GOT3 (cell line): ENCODE measurements at places on chromosomes 16 and 17.

DNA sequence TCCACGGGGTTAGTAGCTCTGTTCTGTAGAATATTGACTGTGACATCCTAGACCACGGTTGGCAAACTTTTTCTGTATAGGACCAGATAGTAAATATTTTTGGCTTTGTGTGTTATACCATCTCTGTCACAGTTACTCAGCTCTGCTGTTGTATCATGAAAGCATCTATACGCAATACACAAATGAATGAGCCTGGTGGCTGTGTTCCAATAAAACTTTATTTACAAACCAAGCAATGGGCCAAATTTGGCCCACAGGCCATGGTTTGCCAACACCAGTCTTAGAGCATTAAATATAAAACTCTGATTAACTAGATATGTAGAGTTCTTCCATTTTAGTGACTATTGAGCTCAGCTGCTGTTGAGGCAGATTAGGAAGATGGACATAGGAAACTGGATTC is 132.7 kb downstream of the MAP2K6 start:
- no peak for DNase-seq

DNA sequence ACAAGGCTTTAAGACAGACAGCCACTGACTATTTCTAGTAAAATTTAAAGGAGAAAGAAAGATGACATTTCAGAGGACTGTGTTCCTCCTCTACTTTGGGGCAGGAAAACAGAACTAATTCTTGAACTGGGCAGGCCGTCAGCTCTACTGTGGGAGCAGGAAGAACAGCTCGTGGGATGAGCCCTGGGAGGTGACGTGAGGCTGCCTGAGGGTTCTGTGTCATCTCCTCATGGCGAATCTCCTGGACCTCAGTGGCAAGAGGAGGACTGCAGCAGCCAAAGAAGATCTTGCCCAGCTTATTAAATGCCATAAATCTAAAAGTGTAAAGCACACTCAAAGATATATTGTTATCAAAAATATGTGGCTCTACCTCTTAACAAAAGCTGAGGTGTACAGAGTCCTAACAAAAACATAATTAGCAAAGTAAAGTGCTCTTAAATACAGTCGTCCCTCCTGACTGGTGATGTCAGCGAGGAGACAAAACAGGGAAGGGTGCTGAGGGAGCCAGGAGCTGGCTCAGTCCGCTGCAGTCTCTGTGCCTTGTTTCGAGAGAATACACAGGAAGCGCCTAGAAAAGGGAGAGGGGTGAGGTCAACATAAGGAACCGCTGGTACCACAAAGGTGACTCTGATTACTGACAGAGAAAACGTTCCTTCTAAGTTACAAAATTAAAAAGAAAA is 58.0 kb downstream of the CREBBP start:
- no peak for DNase-seq

- DNase-seq = peak; percentile 20
Observed at GRCh38 chr16:67666559-67667452, at the start of the genes C16orf86 and ENKD1. Gene C16orf86, plus strand, starts transcription at chr16:67666814. Its CDS starts 157 bp downstream, at chr16:67666971. Gene ENKD1, minus strand, starts transcription at chr16:67666750. Its CDS starts 308 bp downstream, at chr16:67666442.

GRCh38 chr17:40615068-40615840 is 32.4 kb downstream of the SMARCE1 start:
- DNase-seq = peak; percentile 9

- DNase-seq = no peak
Observed at GRCh38 chr17:9072696-9073339, 51.5 kb downstream of the NTN1 start.

- DNase-seq = no peak
Observed at GRCh38 chr16:83960521-83961249, 7.4 kb upstream of the NECAB2 start.

- DNase-seq = no peak
Observed at GRCh38 chr17:80696964-80697363, 152.3 kb downstream of the RPTOR start.

DNA sequence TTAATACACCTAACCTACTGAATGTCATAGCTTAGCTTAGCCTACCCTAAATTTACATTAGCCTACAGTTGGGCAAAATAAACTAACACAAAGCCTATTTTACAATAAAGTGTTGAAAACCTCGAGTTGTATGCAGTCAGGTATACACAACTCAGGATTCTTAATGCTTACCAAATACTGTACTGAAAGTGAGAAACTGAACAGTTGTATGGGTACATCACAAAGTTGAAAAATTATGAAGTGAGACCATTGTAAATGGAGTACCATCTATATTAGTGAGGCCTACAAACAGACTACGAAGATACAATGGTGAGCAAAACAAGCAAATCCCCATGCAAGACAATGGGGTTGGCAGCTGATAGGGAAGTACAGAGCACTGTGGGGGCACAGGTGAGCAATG is 79.7 kb downstream of the VAT1L start:
- no peak for DNase-seq

DNA sequence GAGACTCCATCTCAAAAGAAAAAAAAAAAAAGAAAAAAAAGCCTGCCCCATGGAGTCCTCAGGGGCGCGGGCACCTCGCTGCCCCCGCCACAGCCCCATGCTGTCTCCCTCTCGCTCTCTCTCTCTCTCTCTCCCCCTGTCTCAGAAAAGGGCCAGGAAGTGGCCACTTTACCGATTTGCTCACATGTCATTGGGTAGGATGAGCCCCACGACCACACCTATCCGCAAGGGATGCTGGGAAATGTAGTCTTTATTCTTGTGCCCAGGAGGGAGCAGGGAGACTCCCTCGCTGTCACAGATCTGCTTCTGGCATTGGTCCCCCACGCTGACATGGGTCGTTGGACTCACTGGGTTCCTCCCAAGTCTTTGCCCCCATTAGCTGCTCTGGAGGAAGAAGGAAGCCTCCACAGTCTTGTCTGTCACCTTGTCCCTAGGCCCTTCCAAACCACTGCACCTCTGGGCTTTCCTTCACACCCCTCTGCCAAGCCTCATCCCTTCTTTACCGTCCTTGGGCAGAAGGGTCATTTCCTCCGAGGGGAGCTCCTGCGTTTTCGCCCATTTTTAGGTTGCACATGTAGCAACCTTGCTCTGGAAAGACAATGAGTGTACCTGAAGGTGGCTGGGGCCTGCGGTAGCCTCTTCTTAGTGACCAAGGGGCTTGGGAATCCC is 6.9 kb upstream of the GJD3 start:
- no peak for DNase-seq

- no peak for DNase-seq
Observed at GRCh38 chr16:64364416-64364815, 757.4 kb downstream of the CDH11 start.

DNA sequence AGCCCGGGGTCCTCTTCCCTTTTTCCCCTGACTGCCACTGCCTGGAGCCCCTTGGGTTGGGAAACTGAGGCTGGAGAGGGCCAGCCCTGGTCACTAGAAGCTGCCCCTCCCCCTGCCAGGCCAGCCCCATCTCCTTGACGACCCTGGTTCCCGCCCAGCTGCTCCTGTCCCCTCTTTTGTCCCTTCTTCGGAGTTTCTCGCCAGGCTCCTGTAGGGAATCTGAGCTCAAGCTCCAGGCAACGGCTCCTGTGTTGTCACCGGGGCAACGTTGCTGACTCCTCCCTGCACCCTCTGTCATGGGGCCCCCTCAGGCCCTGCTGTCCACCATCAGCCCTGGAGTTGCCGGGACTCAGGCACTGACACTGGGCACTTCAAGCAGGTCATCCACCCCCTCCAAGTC is 5.7 kb downstream of the LLGL1 start:
- DNase-seq = no peak

- no peak for DNase-seq
Observed at GRCh38 chr16:4787068-4787467, 1.1 kb downstream of the SEPTIN12 start.

GRCh38 chr16:13634959-13635358 is 285.0 kb upstream of the ERCC4 start:
- DNase-seq = no peak

GRCh38 chr16:52114379-52114778 is 432.6 kb downstream of the TOX3 start:
- no peak for DNase-seq

DNA sequence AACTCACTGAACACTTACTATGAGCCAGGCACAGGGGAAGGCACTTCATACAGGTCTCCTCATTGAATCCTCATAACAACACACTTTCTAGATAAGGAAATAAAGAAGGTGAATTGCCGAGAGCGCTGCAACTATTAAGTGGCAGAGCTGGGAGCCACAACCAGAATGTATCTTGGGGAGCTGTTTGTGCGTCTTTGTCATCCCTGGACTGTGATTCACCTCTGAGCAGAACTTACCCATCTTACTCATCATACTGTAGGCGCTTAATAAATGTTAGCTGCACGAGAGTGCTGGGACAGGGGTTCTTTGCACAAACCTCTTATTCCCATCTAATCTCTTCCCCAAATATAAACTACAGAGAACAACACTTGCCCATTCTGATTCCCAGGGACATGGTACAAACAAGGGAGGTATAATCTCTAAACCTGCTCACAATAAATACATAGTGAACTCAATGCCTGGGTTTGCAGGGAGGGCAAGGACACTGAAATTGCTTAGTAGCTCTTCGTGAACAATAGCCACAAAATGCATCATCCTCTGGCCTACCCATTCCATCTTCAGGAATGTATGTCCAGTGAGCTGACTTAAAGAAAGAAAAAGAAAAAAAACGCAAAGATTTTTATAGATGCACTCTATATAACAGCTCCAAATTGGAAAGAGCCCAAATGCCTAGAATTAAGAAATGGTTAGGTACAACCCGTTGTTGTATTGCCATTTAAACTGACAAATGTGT is 43.0 kb downstream of the MYO18A start:
- no peak for DNase-seq

GRCh38 chr17:7931709-7932482 is at the start of the genes CNTROB and TRAPPC1:
Gene CNTROB, plus strand, starts transcription at chr17:7932206. Its CDS starts 874 bp downstream, at chr17:7933080.
Gene TRAPPC1, minus strand, starts transcription at chr17:7931946. Its CDS starts 117 bp downstream, at chr17:7931829.
- DNase-seq = peak; percentile 97

GRCh38 chr16:73040136-73040535 is 7.8 kb downstream of the ZFHX3 start:
- DNase-seq = no peak

DNA sequence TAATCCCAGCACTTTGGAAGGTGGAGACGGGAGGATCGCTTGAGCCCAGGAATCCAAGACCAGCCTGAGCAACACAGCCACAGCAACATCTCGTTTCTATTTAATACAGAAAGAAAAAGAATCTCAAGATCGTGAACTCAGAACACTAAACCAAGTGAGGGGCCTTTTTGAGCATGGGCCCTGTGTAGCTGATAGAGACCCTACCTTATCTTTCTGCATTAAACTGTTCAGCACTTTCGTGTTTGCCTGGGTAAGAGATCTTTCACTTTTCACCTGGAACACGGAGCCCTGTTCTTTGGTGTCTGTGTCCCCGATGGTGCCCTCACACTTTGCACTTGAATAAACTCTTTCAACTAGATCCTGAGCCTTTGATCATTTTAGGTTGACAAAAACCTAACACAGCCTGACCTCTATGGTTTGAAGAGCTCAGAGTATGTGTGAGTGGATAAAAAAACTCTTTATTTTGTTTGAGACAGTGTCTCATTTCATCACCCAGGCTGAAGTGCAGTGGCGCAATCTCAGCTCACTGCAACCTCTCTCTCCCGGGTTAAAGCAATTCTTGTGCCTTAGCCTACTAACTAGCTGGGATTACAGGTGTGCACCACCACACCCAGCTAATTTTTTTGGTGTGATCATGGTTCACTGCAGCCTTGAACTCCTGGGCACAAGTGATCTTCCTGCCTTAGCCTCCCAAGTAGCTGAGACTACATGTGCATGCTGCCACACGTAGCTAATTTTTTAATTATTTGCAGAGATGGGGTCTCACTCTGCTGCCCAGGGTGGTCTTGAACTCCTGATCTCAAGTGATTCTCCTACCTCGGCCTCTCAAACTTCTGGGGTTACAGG is 83.8 kb upstream of the GRIN2A start:
- DNase-seq = no peak

- DNase-seq = no peak
Observed at GRCh38 chr16:28984619-28985135, at the start of gene LAT. Gene LAT, plus strand, starts transcription at chr16:28985052. Its CDS starts 366 bp downstream, at chr16:28985418.

GRCh38 chr17:73744411-73744810 is 100.2 kb upstream of the SDK2 start:
- no peak for DNase-seq

GRCh38 chr16:28105297-28105696 is 41.8 kb upstream of the GSG1L start:
- no peak for DNase-seq

DNA sequence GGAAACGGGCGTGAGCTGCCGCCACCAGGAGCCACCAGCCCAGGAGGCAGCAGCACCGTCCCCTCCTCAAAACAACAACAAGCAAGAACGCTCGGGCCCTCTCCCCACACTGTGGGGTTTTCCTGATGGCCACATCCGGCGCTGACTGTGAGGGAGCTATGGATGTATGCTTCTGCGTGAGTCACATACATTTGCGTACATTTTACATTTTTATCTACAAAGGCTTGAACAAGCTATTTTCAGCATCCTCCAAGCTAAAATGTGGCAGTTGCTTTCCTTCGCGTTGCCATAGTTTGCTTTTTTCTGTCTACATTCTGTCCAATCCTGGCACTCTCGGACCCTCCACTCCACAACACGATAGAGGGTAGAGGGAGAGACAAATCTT is 2.0 kb upstream of the ABR start:
- DNase-seq = no peak

DNA sequence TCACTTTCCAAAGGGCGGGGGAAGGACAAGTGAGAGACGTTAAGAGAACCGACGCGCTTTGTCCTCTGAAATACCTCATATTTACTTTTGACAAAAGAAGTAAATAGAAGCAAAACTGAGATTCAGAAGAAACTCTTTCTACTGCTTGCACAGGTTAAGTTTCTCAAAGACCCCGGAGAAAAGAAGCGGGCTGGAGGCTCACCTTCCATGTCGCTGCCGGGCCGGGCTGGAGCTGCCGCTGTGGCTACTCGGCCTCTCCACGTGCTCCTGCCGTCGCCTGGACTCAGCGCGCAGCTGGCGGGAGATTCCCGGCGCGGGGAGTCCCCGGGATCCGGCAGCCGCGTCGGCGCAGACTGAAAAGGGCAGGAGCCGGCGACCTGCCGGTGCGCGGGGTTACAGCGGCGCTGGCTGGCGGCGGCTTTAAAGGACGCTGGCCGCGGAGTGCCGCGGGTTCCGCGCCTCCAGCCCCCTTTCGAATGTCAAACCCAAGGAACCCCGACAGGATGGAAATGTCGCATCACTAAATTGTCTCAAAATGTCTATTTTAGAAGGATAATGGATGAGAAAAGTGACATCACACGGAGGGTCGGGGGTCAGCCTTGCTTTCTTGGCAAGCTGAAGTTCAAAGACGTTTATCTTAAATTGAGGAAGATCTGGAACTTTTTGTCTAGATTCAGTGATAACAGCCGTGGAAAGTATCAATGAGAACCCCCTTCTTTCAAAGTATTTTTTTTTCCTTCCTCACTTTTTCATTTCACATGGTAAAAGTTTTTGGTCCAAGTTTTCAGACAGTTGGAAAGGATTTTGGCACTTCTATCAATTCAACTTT is at the start of gene IKZF3:
IKZF3 (minus strand) TSS at position 395 of the 829 bp plus-strand sequence; CDS start at position 209, 186 bp downstream.
- no peak for DNase-seq
